ENCODE measurements at places on chromosomes 4 and X.

DNA sequence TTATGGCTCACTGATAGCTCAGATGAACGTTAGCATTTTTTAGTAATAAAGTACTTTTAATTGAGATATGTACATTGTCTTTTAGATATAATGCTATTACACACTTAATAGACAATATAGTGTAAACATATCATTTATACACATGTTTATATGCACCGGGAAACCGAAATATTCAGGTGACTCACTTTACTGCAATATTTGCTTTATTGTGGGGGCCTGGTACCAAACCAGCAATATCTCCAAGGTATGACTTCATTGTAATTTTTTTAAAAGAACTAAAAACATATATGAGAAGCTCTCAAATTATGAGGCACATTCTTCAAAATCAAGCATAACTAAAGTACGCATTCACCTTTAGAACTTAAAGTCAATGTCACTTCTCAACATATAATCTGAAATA lies 231.2 kb upstream of the SLC7A11 start:
- no peak for DNase-seq

GRCh38 chr4:2789793-2790582 lies 2.9 kb upstream of the SH3BP2 start:
- DNase-seq: no peak

DNA sequence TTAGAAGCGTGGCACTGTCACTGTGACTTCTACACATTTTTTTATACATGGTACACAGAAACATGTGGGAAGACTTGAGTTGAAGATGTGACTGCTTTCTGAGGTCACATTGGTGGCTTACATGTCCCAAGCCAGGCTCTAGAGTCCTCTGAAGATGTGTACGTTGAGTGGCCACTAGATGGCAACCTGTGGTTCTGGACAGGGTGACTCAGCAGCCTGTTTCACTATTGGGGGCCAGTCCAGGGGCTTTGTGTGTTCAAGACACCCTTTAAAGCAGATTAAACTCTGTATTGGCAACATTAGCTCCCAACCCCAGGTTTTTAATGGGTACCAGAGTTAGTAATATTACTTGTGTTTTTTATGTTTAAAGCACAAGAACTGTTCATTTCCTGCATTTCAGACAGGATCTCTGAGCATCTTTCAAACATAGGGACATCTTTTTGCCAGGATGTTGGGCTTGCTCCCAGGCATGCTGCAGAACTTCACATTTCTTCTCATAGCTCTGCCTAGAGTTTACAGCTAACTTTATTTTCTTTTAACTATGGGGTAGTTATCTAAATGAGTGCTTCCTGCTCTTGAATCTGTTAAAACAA lies 53.0 kb downstream of the DCUN1D4 start:
- DNase-seq: no peak

DNA sequence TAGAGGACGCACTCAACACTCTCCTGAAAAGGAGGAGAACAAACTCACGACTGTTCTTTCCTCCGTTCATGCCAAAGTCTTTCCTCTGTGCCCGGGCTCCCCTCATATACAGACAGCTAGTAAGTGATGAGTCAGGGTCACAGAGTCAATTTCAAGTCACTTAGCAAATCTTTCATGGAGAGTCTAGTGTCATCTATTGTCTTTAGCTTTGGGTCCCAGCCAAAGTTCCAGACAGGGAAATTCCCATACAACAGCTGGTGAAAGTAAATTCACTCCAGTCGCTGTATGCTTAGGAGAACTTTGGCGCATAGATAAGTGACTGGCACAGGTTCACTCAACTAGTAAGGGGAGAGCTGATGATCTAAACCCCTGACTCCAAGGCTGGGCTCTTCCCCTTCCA lies 226.5 kb downstream of the MID1 start:
- DNase-seq: no peak

GRCh38 chrX:18410038-18410437 lies 15.4 kb upstream of the CDKL5 start:
- peak; percentile 14 for DNase-seq

- DNase-seq: no peak
These were observed 234.3 kb downstream of the PALLD start for GRCh38 chr4:168731006-168731636.

- DNase-seq: no peak
These were observed 26.5 kb downstream of the ADH5 start for GRCh38 chr4:99062120-99062519.

- DNase-seq: no peak
These were observed 23.7 kb upstream of the CSN1S1 start for GRCh38 chr4:69907151-69907550.

DNA sequence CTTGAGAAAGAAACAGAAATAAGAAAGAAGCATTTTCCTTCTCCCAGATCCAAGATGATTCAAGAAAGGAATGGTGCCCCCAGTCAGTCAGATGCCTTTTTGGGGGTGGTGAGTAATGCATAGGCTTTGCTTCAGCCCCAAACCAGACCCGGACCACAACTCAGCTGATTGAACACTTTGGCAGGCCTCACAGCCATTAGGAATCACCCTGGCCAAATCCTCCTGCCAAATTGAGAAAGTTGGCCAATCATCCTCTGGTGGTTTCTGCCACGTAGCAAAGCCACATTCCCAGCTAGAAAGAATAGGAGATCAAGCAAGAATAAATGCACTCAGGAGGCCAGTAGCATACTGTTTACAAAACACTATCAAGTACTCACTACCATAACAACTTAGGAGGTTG lies 33.7 kb downstream of the FRMD7 start:
- no peak for DNase-seq

Measured in NCI-H524 treated with DMSO at 0.1 percent for 48 hours (cell line).